ENCODE measurements at places on chromosomes 1 and 21. TPM values are rescaled to one million over a fixed set of nuclear protein-coding genes. Genes with fewer than 3 reads are reported as not detected.

Gene CLCA2
- not detected for total RNA-seq

Gene RUNX3
- total RNA-seq, result not detected

Gene MSH4
- total RNA-seq, result 1.9 TPM

Gene KRTAP10-7
- total RNA-seq, result not detected

Gene NUDT4B
- total RNA-seq, result 10.3 TPM

Gene CELA2A
- total RNA-seq, result not detected

Gene LCE2B
- total RNA-seq, result not detected

Gene AKNAD1
- 5.6 TPM for total RNA-seq

Gene XKR8
- 4.7 TPM for total RNA-seq

Gene UTP25
- 21.9 TPM for total RNA-seq

Gene BLACAT1
- total RNA-seq, result 4.7 TPM

Gene GJA8
- not detected for total RNA-seq

Gene HIVEP3
- 36.6 TPM for total RNA-seq

Gene TRIM17
- 2.2 TPM for total RNA-seq

Gene MARK1
- total RNA-seq, result 95.8 TPM

Gene MMEL1
- 7.8 TPM for total RNA-seq

Gene CFHR2
- total RNA-seq, result not detected

Gene AMPD1
- not detected for total RNA-seq

Gene ERICH3
- 36.9 TPM for total RNA-seq

All from parietal lobe (tissue), 2 donors.